PC-3 (cell line): ENCODE measurements at places on chromosomes 7 and 10. TPM values are rescaled to one million over a fixed set of nuclear protein-coding genes. Genes with fewer than 3 reads are reported as not detected.
A peak's percentile ranks its signal among the peaks of the same experiment; 100 is the strongest.

DNA sequence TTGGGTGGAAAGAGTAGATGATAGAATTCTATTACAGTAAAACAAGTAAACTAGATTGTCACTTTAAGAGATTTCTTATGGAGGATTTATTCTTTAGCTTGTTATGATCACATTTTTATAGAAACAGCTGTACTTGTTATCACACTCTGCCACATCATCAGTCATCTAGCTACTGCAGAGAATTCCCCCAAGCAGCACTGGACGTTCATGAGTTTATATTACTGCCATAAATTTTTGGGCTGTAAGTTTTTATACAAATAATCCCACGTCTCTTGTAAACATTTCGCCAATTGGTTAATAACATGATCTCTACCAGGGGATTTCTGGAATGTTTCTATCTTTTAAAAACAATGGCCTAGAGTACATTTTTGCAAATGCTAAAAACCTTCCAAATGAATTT lies 238.8 kb downstream of the POLR1F start:
- H3K27me3 ChIP-seq = peaks cover 14% of the 10 kb centered on the region
- no peaks in the 10 kb centered on the region for H3K36me3 ChIP-seq
- H3K4me3 ChIP-seq = no peak overlapping the region
- no peak overlapping the region for H3K27ac ChIP-seq

- no peak overlapping the region for H3K4me3 ChIP-seq
- H3K36me3 ChIP-seq = peaks cover 5% of the 10 kb centered on the region; the same call in 1 of the 2 replicates
- DNase-seq = peak; percentile 38
- H3K27me3 ChIP-seq = no peaks in the 10 kb centered on the region
- peak overlapping the region; percentile 41 for H3K27ac ChIP-seq
Measured at GRCh38 chr7:36301914-36302771, 87.5 kb upstream of the ANLN start.

Gene SORCS1
- total RNA-seq = 0.11 TPM in 1 of 2 replicates, not detected in the other

- H3K4me3 ChIP-seq = no peak overlapping the region
- H3K27me3 ChIP-seq = no peaks in the 10 kb centered on the region
- peaks cover 36% of the 10 kb centered on the region for H3K4me1 ChIP-seq
- H3K27ac ChIP-seq = no peak overlapping the region
- peak; percentile 98 for DNase-seq
Measured at GRCh38 chr10:61475449-61475873, 22.3 kb upstream of the TMEM26 start.

DNA sequence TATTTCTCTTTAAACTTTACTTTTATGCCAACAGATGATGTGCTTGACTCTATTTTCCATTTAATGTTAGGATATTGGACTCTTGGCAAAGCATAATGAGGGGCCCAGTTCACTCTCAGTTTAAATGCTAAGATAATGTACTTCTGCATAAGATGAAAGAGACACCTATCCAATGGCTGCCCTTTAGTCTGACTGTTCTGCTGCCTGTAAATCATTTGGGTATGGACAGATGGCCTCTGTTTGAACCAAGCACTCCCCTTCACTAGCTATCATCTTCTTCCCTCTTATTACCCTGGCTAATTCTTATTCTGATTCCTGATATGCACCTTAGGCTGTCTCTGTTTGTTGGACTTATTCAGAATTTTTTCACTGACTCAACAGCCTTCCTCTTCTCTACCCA lies 72.1 kb downstream of the SEM1 start:
- no peaks in the 10 kb centered on the region for H3K4me1 ChIP-seq
- H3K36me3 ChIP-seq = no peaks in the 10 kb centered on the region
- H3K27ac ChIP-seq = no peak overlapping the region
- no peak overlapping the region for H3K4me3 ChIP-seq
- DNase-seq = no peak

Gene CCL24
- not detected in 2 replicates for total RNA-seq

Gene PCGF6
- 8.8 and 11.6 TPM in 2 replicates for total RNA-seq

- no peak overlapping the region for H3K27ac ChIP-seq
- DNase-seq = no peak
- no peak overlapping the region for H3K4me3 ChIP-seq
- peaks cover 28% of the 10 kb centered on the region for H3K4me1 ChIP-seq
Measured at GRCh38 chr7:106463851-106464611, 179.2 kb upstream of the NAMPT start.

DNA sequence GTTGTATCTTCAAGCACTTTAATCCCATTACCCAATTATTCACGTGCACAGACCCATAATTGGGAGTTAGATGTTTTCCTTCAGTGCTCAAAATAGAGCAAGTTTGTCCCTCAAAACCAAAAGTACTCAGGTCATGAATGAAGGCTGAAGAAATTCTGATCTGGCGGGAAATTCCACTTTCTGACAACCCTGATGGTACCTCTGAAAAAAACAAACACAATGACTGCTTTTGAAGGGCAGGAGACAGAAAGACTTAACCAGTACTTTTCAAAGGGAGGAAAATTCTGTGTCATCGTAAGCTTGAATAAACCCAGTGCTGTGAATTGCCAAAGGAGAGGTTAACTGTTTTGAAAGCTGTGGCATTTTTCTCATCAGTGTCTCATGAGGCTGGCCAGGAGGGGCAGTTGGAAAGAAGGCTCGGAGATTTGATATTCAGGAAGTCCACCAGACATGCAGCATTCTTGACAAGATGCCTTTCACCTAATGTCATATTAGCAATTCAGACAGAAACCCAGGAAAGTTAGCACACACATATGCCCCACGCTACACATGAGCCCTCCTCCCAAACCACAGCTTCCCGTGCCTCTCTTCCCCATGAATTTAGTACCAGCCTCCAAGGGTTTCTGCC lies 347.0 kb downstream of the KCNMA1 start:
- H3K27ac ChIP-seq = peak overlapping the region; percentile 31
- H3K4me1 ChIP-seq = peaks cover 53% of the 10 kb centered on the region
- DNase-seq = peak; percentile 95
- peak overlapping the region; percentile 1; the same call in 1 of the 2 replicates for H3K4me3 ChIP-seq
- no peaks in the 10 kb centered on the region for H3K36me3 ChIP-seq

DNA sequence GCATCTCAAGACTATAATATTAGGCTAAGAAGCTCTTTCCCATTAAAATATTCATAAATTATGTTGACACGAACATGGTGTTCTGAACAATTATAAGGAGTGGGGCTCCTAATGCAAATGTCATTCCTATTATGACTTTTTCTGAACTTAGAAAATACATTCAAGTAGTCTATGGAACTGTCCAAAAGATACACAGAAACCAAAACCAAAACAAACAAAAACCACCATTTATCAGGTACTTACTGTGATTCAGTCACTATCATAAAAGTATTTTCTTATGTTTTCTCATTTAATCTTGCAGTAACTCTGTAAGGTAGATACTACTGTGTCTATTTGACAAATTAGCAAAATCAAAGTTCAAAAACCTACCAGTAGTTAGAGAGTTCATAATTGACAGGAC lies 406.8 kb downstream of the GFRA1 start:
- no peaks in the 10 kb centered on the region for H3K27me3 ChIP-seq
- no peaks in the 10 kb centered on the region for H3K36me3 ChIP-seq
- H3K4me3 ChIP-seq = no peak overlapping the region
- H3K4me1 ChIP-seq = no peaks in the 10 kb centered on the region
- no peak for DNase-seq

Gene RAPGEF5
- 5.6 and 10.8 TPM in 2 replicates for total RNA-seq

GRCh38 chr7:2594599-2594998 lies 35.8 kb downstream of the IQCE start:
- no peak for DNase-seq
- no peak overlapping the region for H3K27ac ChIP-seq
- no peaks in the 10 kb centered on the region for H3K27me3 ChIP-seq
- H3K36me3 ChIP-seq = 0 out of 2 replicates have a peak, but pooled peaks cover 5% of the 10 kb centered on the region
- H3K4me3 ChIP-seq = no peak overlapping the region

DNA sequence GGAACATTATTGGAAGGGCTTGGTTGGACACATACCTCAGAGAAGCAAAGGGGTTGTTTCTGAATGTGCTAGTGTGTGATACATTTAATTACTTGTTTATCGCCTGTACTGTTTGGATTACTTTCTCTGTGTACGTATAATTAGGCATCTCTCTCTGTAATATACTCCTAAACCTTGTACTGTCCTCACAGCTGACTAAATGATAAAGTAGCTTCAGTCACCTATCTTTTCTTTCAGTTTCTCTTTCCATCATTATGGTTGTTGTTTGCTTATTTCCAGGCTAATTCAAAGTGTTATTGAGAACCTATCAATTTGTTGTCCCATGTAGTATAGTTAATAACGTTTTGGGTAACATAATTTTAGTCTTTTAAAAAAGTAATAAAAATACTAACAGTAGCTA lies 34.0 kb downstream of the MXI1 start:
- no peak overlapping the region for H3K4me3 ChIP-seq
- no peak overlapping the region for H3K27ac ChIP-seq
- no peaks in the 10 kb centered on the region for H3K27me3 ChIP-seq

Gene C7orf57
- total RNA-seq = 0.15 TPM in 1 of 2 replicates, not detected in the other

DNA sequence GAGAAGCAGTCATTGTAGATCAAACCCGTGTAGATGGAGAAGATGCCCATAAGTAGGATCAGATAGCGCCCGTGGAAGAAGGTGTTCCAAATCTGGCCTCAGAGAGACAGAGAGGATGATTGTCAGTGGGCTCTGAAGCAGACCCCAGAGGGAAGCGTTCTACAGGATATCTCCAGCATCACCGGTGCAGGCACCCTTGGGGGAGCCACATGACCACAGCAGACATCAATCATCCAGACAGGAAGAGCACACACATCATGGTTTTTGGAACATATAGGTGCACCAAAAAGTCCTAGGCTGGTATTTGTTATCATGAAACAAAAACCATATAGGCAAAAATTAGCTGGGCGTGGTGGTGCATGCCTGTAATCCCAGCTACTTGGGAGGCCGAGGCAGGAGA lies 44.0 kb upstream of the SVOPL start:
- H3K27ac ChIP-seq = no peak overlapping the region
- H3K36me3 ChIP-seq = no peaks in the 10 kb centered on the region
- no peak overlapping the region for H3K4me3 ChIP-seq
- no peak for DNase-seq
- H3K4me1 ChIP-seq = no peaks in the 10 kb centered on the region; the same call in 1 of the 2 replicates

Gene PHYHIPL
- total RNA-seq = not detected in 2 replicates

DNA sequence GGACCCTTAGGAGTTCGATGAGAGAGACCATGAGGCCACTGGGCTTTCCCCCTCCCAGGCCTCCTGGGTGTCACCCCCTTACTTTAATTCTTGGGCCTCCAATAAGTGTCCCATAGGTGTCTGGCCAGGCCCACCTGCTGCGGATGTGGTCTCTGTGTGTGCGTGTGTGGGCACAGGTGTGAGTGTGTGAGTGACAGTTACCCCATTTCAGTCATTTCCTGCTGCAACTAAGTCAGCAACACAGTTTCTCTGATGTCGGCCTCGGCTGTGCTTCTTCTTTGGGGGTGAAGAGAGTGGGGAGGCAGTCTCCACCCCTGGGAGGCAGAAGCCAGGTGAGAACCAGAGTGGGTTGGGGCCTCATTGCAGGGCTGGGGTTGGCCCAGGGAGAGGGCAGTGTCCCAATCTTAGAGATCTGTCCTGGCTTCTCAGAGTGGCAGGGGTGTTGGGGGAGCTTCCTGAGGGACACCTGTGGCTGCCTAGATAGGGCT lies 1.5 kb downstream of the PVRIG start:
- H3K4me3 ChIP-seq = no peak overlapping the region
- H3K27ac ChIP-seq = no peak overlapping the region
- H3K36me3 ChIP-seq = no peaks in the 10 kb centered on the region

DNA sequence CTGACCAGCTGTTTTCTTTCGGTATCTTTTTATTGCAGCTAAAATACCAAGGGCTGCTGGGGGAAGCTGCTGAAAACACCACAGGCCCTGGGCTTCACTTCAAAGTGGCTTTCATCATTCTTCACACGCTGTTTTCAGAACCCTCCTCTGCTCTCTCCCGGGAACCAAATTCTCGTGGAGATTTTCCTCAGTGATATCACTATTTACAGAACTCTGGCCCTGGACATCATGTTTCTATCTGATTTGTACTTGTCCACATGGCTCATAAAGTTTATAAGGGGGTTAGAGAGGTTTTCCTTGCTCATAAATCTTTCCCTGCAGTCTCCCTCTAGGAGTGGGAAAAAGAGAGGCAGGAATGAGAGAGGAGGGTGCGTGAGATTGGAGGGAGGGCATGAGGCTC lies 177.4 kb upstream of the NPVF start:
- peaks cover 56% of the 10 kb centered on the region for H3K27me3 ChIP-seq
- H3K27ac ChIP-seq = no peak overlapping the region
- H3K36me3 ChIP-seq = no peaks in the 10 kb centered on the region
- DNase-seq = no peak

DNA sequence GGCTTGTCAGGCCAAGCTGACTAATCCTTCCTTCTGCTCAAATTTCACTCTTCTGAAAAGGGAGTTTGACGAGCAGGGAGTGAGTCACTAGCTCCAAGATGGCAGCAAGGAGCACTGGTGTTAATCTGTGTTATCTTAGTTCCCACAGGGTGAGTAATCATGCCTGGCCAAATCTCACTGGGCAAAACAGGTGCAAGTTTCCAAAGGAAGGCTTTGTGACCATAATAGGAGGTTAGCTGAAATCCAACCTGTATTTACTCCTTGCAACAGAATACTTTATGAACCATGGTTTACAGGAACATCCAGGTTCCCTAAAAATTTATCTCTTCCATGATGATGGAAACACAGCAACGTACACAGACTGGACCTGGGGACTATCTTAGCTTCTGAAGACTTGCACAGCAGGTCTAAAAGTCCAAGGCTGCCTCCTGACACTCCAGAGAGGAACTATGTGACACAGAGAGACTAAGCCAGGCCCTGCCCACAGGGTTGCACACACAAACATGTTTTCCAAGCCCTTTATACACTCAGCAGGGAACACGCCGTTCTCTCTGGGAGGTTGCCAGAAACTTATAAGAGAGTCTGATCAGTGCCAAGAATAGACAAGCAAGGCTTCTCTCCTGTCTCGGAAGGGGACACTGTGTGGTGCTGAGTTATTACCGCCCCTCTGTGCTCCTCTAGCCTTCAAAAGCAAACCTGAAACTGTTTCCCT lies 46.3 kb downstream of the PDK4 start:
- H3K27ac ChIP-seq = peak overlapping the region; percentile 87
- peak overlapping the region; percentile 30; the same call in 1 of the 2 replicates for H3K4me3 ChIP-seq
- no peaks in the 10 kb centered on the region for H3K36me3 ChIP-seq
- DNase-seq = peak; percentile 90

Gene EPO
- total RNA-seq = not detected in 2 replicates

Gene PDZD7
- total RNA-seq = 2.5 and 2.8 TPM in 2 replicates

GRCh38 chr7:145986248-145986874 lies 130.2 kb upstream of the CNTNAP2 start:
- peak; percentile 29 for DNase-seq
- H3K27me3 ChIP-seq = no peaks in the 10 kb centered on the region
- H3K36me3 ChIP-seq = no peaks in the 10 kb centered on the region
- H3K27ac ChIP-seq = no peak overlapping the region

- no peak overlapping the region for H3K27ac ChIP-seq
- no peak for DNase-seq
Measured at GRCh38 chr7:108434010-108434409, 22.2 kb downstream of the NRCAM start.
